Cortex of kidney (tissue), 1 donor: ENCODE measurements at places on chromosomes 2 and 18.

DNA sequence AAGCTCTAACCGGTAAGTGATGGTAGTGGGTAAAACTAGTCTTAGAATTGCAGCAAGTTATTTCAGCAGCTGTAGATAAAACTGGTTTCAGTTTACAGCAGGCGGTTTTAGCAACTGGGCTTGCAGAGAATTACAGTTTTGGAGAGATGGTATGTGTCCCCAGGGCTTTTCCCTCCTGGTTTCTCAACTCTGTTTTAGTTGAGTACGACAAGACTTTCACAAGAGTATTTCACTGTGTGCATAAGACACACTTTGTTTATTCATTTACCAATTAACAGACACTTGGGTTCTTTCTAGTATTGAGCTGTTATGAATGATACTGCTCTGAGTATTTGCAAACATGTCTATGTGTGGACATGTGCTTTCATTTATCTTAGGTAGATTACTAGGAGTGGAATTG is 65.6 kb upstream of the RFX8 start:
- no peak for DNase-seq

- no peak for DNase-seq
Observed at GRCh38 chr18:36903215-36903928, 74.4 kb downstream of the KIAA1328 start.

DNA sequence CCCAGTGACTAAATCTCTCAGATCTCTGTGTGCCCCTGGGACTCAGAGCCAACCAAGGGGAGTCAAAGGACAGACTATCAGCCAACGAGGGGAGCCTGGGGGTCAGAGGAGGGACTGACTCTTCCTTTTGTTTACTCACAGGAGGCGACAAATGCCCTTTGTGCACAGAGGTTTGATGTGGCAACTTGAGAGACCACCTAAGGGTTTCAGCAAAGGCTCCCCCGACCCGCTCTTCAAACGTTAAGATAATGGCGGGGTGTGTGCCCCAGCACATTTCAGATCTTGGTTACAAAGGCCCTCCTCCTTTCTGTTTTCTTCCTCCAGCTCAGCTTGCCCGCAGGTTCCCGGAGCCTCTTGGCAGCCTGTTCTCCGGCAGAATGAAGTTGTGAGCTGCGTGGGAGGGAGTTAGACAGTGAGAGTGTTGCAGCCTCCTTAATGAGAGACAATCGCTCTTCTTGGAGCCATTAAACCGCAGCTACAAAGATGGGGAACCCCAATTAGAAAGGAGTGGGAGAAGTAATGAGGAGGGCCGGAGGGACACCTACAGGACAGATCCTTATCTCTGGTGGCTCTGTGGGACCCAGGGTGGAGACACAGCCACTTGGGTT is 76.2 kb downstream of the KIAA2012 start:
- DNase-seq: no peak

DNA sequence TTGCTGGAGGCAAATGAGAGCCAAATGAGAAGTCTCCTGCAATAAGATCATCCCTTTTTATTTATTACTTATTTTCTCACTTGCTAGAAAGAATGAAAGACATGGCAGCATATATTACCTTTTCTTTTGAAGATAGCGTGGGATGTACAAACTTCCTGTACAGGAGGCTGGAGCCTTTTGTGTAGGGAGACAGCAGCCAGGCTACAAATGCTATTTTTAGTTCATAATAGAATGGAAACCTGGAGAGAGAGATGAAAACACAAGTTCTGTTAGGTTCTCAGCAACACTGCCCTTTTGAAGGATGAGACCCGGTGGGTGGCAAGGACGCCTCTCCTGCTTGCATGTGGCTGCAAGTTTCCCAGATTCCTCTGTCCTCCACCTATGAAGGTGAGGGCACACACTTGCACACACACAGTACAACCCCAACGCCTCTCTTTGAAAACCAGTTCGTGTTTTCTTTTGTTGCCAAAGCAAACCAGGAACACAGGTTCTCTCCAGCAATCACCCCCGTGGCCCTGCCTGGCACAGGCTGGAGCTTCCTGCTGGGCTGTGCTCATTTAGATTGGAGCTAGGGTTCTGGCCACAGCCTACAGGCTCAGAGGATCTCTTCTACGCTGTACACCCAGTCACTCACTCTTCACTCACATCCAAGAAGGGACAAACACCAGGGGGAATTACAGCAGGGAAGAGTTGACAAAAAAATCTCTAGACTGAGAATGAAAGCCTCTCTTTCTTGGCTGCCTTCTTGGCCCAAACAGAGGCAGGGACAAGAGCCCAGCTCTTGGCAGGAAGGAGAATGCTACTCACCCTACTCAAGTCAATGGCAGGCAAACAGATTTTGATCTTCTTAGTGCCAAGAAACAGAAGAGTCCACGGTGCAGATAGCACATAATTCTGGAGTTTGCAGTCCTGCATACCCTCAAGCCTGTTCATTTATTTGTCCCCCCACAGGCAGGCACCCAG is 55.6 kb downstream of the MRPL35 start:
- DNase-seq: no peak

DNA sequence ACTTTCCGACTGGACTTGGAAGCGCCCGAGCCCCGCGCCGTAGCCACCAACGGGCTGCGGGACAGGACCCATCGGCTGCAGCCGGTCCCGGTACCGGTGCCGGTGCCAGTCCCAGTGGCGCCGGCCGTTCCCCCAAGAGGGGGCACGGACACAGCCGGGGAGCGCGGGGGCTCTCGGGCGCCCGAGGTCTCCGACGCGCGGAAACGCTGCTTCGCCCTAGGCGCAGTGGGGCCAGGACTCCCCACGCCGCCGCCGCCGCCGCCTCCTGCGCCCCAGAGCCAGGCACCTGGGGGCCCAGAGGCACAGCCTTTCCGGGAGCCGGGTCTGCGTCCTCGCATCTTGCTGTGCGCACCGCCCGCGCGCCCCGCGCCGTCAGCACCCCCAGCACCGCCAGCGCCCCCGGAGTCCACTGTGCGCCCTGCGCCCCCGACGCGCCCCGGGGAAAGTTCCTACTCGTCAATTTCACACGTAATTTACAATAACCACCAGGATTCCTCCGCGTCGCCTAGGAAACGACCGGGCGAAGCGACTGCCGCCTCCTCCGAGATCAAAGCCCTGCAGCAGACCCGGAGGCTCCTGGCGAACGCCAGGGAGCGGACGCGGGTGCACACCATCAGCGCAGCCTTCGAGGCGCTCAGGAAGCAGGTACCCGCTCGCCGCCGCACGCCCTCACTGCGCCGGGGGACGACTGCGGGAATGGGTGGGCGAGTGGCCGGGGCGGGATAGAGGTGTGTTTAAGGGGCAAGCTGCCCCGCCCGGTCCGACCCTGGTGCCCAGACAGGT is 713 bp downstream of the ATOH8 start:
- DNase-seq: no peak

DNA sequence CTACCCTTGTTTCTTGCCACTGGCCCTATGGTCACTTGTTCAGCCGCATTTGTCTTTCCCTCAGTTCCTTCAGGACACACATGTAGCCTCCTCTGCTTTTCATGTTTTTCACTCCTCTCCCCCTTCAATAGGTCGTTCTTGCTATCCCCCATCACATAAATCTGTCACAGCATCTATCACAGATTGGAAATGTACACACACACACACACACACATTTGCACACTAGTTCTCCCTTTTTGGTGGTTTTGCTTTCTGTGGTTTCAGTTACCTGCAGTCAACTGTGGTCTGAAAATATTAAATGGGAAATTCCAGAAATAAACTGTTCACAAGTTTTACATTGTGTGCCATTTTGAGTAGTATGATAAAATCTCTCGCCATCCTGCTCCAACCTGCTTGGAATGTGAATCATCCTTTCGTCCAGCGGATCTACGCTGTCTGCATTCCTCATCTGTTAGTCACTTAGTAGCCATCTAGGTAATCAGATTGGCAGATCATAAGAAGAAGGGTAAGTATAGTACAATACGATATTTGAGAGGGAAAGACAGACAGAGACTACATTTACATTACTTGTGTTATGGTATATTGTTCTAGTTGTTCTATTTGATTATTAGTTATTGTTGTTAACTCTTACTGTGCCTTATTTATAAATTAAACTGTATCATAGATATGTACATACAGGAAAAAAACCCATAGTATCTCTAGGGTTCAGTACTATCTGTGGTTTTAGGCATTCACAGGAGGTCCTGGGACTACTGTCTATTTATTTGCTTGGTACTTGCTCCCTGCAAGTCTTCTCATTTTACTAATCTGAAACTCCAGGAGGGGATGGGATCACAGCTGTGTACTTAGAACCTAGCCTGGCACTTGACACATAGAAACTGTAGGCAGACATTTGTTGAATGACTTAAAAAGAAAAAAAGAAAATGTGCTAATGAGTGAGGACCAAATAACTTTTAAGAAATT is 86.1 kb upstream of the PNPT1 start:
- DNase-seq: no peak

DNA sequence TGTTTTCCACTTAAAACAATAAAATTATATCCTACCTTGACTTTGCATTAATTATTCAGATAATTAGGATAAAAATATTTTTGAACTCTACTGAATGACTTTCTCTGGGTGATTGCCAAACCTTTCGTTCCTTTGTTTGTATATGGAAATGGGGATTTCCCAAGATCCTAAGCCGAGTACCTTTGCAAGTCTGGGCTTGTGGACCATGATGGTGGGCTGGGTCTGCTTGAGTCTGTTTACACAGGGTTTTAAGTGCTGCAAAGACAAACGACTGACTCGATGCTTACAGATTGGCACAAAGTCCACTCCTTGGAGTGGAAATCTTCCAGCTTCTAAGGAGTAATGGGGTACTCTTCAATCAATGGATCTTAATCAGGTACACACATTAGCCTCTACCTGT is 659.5 kb downstream of the TSN start:
- DNase-seq: no peak

DNA sequence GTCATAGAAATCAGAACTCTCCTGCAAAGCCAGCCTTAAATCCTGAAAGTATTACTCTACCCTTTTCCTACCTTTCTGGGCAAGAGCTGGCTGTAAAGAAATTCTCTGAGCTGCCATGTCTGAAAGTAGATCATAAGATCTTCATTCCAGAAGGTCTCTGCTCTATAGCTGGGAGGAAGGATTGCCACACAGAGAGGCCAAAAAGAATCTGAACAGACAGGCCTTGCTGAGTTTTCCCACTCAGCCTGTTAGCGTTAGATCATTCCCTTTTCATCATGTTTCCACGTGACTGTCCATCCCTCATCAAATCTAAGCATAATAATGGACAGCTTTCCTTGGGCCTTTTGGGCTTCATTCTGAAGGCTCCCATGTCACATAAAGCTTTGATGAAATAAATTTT is 43.2 kb upstream of the FHL2 start:
- DNase-seq: no peak

DNA sequence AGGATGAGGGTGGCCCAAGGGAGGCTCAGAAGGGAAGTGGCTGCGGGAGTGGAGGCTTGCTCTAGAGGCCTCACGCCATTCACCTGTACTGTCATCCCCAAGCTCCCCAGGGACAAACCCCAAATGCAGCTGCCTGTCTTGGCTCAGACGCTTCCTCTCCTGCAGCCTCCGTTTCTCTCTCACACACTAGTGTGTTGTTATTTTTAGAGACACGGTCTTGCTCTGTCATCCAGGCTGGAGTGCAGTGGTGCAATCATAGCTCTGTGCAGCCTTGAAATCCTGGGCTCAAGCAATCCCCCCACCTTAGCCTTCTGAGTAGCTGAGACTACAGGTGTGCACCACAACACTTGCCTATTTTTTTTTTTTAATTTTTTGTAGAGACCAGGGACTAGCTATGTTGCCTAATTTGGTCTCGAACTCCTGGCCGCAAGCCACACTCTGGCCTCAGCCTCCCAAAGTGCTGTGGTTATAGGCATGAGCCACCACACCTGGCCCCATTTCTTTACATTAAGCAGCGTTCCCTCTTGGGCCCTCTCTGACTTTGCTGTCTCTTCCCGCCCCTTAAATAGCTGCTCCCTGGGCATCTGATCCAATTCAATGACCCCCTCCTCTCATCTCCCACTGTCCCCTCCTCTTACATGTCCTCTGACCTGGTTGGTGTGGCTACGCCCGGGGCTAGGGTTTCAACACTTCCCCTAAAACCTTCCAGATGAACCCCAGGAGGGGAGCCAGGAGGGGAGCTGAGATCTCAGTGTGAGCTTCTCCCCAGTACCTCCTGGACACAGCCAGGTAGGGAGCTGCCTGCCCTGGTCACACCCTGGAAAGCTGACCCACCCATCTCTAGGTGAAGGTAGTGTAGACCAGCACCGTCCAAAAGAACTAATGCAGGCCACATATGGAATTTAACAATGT is 24.0 kb upstream of the LOXHD1 start:
- DNase-seq: no peak

GRCh38 chr18:36450264-36450663 is 152.8 kb downstream of the FHOD3 start:
- DNase-seq: no peak

GRCh38 chr2:183543731-183544130 is 419.5 kb downstream of the NUP35 start:
- no peak for DNase-seq

DNA sequence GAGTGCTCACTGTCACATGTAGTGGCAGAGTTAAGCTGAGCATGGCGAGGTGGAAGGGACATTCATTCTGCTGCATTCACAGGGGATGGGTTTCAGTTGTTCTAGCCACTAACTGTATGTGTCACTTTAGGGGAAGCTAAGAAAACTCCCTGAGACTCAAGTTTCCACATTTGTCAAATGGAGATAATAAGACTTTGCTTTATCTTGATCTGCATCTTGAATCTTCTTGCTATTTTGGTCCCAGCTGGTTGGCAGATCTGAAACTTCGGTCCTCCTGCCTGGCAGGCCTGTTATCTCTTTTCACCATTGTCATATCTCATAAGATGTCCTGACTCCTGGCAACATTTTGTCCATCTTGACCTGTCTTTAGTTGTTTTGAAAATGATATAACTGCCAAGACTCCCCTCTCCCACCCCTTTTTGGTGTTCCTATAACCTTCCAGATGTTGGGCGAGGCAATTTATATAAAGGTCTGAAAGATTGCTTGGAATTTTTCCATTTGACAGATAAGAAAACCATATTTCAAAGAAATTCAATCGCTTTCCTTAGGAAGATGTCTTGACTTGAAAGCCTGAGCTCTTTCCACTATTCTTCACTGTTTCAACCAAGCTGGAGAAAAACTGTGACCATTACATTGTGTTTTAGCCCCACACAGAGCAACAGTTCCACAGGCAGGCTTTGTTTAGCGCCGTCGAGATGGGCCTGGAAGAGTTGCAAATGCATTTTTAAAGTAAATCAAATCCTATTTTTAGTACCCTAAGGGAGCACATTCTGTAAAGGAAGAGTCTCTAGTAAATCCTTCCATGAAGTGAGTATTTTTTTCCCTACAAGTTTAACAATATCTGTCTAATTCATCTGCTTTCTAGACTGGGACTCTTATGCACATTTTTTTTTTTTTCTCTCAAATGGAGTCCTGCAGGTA is 33.4 kb downstream of the MYCN start:
- DNase-seq: no peak
